ENCODE measurements at places on chromosomes 4 and X. TPM values are rescaled to one million over a fixed set of nuclear protein-coding genes. Genes with fewer than 3 reads are reported as not detected.
A peak's percentile ranks its signal among the peaks of the same experiment; 100 is the strongest.

GRCh38 chr4:151420250-151420807 is 11.4 kb downstream of the FHIP1A start:
- DNase-seq = no peak

GRCh38 chr4:97987019-97987648 is 156.1 kb downstream of the STPG2 start:
- no peak for DNase-seq

DNA sequence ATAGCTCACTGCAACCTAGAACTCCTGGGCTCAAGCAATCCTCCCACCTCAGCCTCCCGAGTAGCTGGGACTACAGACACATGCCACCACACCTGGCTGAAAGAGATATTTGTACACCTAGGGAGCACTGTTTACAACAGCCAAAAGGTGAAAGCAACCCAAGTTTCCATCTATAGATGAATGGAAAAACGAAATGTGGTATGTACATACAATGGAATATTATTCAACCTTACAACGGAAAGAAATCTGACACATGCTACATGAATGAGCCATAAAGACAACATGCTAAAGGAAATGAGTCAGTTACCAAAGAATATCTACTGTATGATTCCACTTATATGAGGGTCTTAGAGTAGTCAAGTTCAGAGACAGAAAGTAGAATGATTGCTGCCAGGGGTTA is 52.2 kb downstream of the ABCG2 start:
- DNase-seq = no peak

GRCh38 chr4:47672696-47673095 is 165.2 kb downstream of the CORIN start:
- no peak for DNase-seq

DNA sequence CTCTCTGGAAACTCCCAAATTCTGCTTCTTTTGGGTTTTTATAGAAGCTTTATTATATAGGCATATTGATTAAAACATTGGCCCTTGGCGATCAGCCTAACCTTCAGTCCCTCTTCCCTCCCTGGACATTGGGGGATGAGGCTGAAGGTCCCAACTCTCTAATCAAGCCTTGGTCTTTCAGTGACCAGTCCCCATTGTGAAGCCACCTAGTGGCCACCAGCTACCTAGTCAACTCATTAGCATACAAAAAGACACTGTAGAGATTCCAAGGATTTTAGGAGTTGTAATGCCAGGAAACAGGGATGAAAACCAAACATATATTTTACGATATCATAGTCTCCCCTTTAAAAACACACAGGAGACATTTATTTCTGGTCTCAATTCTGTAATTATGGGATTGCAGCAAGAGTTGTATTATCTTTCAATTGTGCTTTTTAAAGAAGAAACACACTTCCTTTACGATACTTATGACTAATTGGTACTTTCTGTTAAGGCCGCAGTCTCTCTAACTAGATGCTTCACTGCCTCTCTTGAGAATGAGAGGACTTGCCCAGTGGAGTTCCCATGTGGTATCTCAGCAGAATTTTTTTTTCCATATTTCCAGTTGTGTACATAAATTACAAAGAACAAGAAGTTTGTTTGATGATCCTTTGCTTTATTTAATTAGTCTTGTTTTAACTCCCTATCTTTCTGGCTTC is 58.2 kb downstream of the WDR17 start:
- no peak for DNase-seq

GRCh38 chr4:78781924-78782323 is 5.8 kb downstream of the BMP2K start:
- DNase-seq = no peak

DNA sequence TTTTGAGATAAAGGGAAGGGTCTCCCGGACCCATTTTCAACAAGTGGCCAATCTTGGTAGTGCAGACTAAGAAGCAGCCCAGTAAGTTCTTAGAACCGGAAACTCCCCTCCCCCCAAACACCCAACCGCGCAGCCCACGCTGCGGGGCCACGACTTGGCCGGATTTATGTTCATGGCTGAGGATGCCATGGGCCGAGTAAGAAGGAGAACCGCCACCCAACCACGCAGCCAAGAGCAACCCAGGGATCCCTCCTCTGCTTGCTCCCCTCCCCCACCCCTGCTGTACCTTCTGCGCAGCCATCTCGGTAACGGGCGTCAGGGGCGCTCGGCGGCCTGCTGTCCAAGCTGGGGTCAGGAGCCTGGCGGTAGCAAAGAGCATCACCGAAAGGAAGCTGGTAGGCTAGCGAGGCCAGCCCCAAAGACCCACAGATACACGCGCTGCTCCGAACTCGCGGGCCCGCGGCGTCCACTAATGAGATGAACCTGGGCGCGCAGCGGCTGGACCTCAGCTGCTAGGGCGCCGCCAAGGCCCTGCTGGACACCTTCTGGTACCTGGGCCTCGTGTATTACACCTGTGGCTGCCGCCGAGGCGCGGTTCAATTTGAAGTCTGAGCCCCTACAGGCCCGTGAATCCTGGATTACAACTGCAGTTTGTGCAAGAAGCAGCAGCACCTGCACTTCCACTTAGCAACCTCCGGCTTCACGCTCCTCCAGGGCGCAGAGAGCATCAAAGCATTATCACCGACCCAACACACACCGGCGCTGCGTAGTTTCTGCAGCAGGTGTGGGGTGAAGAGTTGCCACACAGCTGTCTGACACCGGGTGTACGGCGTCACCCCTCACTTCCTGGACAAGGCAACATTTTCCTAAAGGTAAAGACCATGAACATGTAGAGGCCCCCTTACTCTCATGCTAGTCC is 63.4 kb downstream of the NUDT10 start:
- DNase-seq = peak; percentile 65

TMEM144 gene
- not detected for total RNA-seq

EFHC2 gene
- total RNA-seq = 0.53 TPM

DCLK2 gene
- total RNA-seq = not detected

Measured in activated CD8-positive, alpha-beta T cell treated with anti-CD3 and anti-CD28 coated beads, Interleukin-2, amount 10 ng/mL, durations not matched to agents 7 days and 5 days (primary cell).